NCI-H510A treated with DMSO at 0.1 percent for 48 hours (cell line): ENCODE measurements at places on chromosomes 4 and X.

- DNase-seq = peak; percentile 52
These were observed 48.7 kb upstream of the BCOR start for GRCh38 chrX:40146262-40147125.

- DNase-seq = no peak
These were observed 13.2 kb downstream of the DOK7 start for GRCh38 chr4:3476341-3476747.

GRCh38 chrX:50198348-50198747, 2.5 kb downstream of the AKAP4 start:
- DNase-seq = no peak

GRCh38 chrX:143648705-143649104, 12.8 kb upstream of the SLITRK4 start:
- DNase-seq = no peak

GRCh38 chr4:26003056-26003455, 89.0 kb downstream of the SMIM20 start:
- no peak for DNase-seq

DNA sequence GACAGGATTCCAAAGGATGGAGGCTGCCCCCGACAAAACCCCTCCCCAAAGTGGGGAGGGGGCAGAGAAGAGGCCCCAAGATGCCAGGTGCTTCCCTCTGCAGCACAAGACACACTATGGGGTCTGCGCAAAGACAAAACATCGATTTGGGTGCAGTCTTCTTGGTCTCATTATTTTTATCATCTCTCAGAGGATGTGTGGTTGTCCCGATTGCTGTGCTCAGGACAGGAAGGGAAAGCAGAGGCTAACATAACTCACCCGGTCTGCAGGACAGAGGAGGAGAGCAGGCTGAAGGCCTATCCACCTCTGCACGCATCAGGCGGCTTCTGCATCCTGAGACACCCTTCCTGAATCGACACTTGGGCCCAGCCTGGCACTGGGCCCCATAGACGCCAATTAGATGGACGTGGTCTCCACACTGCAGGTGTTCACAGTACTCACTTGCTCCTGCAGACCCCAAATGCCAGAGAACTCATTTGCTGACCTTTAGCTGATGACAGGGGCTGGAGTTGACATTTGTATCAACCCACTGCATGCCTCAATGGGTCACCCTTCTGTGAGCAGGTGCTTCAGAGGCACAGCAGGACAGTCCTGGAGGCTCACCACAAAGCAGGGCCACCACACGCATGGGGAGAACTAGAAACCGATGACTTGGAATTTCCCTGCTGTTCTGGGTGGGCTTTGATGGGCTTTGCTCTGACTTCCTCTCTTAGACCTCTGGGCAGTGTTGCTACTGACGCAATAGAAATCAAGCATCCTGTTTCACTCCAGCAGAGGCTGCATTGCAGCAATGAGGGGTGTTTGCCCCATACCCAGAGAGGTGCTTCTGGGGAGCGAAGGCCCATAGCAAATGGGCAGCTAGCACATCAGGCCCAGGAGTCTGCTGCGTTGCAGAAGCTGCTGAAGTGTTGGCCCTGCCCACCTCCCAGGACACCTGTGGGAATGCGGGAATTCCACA, 96.3 kb upstream of the ENPP6 start:
- DNase-seq = no peak
